ENCODE measurements at places on chromosomes 3 and 15.

- peak; percentile 26 for DNase-seq
Observed at GRCh38 chr3:78978037-78978436, 789.8 kb downstream of the ROBO1 start.

DNA sequence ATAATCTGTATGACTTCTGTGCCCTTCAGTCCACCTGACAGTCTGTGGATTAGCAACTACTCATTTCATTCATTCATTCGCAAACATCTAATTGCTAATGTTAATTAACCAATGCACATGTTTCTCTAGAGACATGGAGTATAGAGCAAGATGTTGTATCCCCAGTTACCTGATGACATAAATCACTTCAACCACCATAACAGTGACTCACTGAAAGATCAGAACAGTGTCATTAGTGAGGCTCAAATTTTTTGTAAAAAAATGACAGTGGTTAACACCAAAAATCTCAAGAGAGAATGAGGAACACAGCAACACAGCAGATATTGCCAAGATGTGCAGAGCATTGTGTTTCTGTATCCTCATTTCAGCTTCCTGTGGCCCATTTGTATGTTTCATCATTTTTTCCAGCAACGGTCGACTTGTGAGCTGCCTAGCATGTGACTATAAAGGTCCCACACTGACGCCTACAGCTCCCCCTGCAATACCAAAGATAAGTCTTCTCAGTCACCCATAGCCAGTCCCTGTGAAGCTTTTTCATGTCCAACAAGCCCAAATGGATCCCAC, 3.7 kb upstream of the PLD1 start:
- DNase-seq, result peak; percentile 82

GRCh38 chr3:188153437-188154013, 432 bp upstream of the LPP start:
- peak; percentile 98 for DNase-seq

DNA sequence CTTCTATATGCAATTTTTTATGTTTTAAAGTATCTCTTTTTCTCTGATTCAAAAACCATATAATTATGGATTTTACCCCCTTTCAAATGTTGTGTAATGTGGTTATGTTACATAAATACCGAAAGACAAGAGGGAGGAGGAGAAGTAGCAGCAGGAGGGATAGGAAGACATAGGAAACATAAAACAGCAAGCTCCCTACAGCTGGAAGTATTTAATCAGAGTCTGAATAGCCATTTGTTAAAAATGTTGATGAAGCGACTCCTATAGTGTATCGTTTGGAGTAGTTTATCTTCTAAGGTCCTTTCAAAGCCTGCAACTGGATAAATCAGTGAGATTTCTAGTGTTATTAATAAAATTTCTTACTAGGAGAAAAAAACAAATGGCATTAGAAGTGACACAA, 598.1 kb upstream of the GOLIM4 start:
- no peak for DNase-seq

GRCh38 chr3:55570271-55570711, 83.2 kb upstream of the WNT5A start:
- DNase-seq, result no peak

- peak; percentile 39 for DNase-seq
Observed at GRCh38 chr3:144403040-144403457, 431.4 kb downstream of the DIPK2A start.

DNA sequence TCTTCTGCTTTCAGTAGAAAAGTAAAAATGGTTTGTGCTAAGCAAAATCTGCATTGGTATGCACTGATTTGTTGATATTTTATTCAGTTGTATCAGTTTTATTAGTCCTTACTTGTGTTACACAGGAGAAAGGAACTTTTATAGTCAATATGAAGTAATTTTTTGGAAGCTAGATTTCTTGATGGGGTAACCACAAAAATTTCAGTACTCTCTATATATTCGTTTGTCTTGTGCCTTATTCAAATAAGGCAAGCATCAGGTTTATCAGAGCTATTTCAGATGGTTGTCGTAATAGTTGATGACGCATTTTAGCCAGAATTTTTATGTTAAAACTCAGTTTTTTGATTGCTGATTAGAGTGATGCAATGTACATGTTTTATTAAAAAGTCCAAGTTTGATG, 50.7 kb upstream of the NIPA1 start:
- peak; percentile 66 for DNase-seq

- DNase-seq, result no peak
Observed at GRCh38 chr15:41797201-41797944, 23.1 kb downstream of the MAPKBP1 start.

- no peak for DNase-seq
Observed at GRCh38 chr3:146501752-146502151, 32.4 kb upstream of the PLSCR2 start.

DNA sequence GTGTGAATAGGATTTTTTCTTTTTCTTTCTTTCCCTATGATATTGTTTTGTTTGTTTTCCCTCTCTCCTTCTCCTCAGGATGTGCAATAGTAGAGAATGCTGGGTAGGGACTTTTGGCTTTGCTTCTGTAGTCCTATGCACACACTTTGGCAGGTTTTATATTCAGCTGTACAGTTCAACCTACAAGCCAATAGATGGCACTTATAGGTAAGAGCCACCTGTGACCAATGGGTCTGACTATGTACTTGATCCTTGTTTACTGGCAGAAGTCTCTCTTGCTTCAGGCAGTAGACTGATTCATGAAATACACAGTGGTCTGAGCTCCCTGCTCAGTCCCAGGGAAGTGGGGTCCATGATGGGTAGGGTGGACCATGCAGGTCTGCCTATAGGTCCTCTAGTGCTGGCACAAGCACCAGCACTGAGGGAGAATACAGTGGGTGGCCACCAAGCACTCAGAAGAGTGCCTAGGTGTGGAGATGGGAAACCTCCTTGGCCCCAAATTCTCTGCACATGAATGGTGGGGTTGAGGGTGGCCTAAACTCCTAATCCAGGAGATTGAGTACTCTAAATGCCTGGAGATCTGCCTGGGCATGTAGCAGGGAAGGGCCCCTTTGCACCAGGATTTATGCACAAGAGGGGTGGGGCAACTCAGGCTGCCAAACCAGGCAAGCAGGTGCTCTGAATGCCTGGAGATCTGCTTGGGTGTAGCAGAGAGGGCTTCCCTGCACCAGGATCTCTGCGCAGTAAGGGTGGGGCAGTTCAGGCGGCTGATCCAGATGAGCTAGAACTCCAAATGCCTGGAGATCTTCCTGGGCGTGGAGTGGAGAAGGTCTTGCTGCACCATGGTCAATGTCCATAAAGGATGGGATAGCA, 176.1 kb downstream of the DOCK3 start:
- no peak for DNase-seq

DNA sequence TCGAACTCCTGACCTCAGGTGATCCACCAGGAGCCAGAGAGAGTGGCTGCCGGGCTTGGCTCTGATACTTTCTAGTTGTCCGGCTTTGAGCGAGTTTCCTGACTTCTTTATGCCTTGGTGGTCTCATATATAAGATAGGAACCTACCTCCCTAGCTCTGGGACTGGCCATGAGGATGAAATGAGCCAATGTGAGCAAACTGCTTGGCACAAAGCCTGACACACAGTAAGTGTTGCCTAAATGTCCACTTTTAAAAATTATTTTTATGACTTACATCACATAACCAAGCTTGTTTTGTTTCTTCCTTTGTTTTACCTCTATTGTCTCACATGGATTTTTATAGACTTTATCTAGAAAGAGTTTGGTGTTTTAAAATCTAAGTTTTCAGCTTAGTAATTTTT, 42.1 kb upstream of the CCDC174 start:
- DNase-seq, result no peak

- DNase-seq, result peak; percentile 6
Observed at GRCh38 chr3:73378207-73378606, 246.5 kb downstream of the PDZRN3 start.

DNA sequence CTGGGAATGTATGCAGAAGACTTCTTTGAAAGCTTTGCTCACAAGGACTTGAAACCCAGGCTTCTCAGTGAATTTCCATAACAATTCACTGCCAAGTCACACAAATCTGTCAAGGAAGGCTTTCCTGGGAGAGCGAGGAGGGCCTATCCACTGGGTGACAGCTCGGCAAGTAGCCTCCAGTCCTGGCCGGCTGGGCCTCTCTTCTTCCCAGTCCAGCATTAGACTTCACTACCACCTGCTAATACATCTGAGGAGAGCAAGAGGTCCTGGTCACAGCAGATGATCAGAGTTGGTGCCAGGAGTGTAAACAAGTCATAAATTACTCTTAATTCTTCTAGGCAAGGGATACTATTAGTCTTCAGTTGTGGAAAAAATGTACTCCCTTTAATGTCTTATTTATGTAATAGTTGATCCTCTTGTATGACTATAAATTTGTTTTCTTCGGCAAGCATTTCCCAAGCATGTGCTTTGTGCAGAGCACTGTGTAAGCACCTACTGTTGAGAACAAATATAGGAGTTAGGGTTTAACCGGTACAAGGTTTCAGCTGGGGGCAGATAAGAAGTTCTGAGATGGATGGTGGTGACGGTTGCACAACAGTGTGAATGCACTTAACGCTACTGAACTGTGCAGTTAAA, 162.9 kb downstream of the VGLL4 start:
- no peak for DNase-seq

- no peak for DNase-seq
Observed at GRCh38 chr15:76575274-76575673, 238.7 kb downstream of the ISL2 start.

- no peak for DNase-seq
Observed at GRCh38 chr15:88390164-88390901, 76.9 kb downstream of the MRPL46 start.

DNA sequence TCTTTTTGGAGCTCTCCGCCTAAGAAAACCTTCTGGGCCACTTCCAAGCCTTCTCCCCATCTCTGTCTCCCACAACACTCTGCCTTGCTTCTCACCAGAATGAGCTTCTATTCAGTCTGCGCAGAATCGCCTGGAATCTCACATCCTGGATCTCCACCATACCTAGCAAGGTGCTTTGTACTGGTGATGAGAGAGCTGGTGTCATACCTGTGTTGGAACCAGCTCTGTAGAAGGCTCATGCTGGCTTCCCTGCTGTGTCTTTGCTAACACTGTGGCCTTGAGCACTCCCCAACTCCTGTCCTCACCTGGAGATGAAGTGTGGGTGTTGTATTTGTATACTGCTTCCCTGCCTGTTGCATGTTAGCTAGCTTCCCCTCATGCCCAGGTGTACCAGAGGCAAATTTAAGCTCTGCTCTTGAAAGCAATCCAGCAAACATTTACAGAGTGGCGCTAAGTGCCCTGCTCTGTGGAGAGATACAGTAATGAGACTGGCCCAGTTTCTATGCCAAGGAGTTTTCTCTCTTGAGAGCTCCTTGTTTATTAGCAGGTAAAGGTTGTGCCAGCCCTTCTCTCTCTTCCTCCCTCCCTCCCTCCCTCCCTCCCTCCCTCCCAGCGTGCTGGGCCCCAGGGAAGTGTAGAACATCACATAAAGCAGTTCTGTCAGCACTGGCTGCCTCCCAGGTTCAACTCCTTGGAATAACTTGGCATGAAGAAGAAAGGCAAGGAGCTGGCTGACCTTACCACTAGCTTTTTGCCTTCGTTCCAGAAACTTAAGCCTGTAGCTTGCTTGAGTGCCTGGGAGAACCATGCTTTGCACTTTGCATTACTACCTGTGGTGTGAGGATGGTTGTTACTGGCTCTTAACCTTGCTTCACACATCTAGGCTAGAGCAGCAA, 54.9 kb downstream of the TRIM71 start:
- peak; percentile 17 for DNase-seq

DNA sequence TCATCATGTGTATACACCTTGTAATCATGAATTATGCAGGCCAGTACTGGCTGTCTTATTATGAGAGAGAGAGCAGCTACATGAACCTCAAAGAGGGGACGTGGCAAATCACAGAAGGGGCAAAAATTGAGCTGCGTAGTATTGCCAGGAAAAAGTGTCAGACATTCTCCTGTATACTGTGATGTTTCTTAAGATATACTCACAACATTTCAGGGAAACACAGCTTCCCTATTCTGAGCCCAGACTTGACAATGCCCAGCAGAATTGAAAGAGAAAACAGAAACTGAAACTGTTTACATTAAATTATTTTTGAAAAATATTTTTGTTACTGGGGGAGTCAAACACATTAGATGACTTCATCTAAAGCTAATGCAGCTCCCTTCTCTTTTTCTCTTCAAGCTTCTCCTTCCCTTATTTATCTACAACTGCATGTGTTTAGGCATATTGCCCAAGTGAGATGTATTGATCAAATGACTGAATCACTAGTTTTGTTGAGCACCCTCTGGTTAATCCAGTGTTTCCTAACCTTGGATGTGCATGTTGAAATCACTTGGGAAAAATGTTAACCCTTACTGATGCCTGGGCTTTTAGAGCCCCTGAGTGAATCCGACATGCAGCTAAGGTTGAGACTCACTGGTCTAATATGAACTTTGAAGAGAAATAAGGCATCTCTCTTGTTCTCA, 39.5 kb downstream of the CADPS start:
- DNase-seq, result no peak

DNA sequence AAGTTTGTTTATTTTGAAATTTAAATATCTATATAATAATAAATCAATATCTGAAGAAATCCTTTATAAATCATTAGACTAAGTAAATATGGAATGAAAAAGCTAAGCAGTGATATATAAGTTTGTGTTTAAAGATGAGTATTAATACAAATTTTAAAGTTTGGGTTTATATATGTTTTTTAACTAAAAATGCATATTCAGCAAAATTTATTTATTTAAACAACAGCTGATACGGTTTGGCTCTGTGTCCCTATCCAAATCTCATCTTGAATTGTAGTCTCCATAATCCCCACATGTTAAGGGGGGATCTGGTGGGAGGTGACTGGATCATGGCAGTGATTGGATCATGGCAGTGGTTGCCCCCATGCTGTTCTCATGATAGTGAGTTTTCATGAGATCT, 580.7 kb upstream of the EPHA6 start:
- no peak for DNase-seq

- no peak for DNase-seq
Observed at GRCh38 chr3:184031187-184031792, at the start of gene HTR3D. Gene HTR3D (plus strand): TSS chr3:184031742. CDS start chr3:184031742, 0 bp downstream.

GRCh38 chr15:40355976-40356585, 1.9 kb upstream of the DISP2 start:
- DNase-seq, result no peak

GRCh38 chr15:63460210-63461155, 43.9 kb upstream of the USP3 start:
- no peak for DNase-seq

DNA sequence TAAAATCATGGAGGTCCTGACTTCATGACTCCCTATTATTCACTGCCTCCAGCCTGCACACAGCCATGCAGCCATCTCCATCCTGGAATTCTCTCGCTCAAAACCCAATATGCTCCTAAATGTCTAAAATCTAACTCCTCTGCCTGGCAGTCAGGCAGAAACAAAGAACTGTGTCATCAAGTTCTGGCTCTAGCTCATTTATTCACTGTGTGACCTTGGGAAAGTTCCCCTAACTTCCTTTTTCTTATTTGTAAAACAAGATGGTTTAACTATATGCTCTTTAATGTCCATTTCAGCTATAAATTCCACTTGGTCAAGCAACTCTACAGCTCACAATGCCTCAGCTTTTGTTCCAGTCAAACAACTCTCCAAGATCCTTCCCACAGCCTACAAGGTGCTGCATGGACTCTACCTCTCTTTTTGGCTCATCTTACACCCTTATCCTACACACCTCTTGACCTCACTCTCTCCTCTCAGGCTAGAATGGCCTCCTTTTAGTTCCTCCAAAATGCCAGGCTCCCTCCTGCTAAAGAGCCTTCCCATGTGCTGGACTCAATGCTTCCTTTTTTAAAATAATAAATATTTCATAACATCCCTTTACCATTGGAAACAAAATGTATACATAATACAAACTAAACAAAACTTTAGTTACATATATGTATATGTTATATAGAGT, 16.4 kb downstream of the PIK3CB start:
- DNase-seq, result no peak

GRCh38 chr15:81642451-81642990, 268.5 kb upstream of the TMC3 start:
- DNase-seq, result peak; percentile 84

GRCh38 chr15:74580538-74581350, 34.9 kb upstream of the CLK3 start:
- DNase-seq, result no peak
